ENCODE measurements at places on chromosomes 1 and 21.

GRCh38 chr1:40423264-40423642 lies 27.0 kb upstream of the ZFP69B start:
- no peak for DNase-seq

DNA sequence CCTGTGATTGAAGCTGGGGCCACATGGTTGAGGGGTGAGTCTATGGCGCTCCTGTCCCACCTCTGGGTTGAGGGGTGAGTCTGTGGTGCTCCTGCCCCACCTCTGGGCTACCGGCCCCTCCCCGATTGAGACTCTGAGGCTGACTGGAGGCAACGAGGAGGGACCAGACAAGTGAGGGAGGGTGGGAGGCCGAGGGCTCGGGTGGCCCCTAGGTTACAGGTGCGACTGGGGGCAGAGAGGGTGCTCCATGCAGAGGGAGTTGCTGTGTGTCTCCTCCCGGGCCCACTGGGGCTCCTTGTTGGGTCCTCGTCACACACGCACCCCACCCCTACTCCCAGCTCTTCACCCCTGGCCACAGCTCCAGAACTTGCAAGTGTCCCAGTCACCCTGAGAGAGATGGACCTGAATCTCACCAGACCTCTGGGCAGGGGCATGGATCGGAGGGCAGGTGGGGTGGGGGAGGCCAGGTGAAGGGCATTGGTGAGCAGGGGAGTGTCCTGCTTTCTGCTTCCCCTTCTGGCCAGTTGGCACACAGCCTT lies 12.8 kb downstream of the LDLRAP1 start:
- no peak for DNase-seq

GRCh38 chr1:41642922-41643821 lies 158.7 kb upstream of the EDN2 start:
- no peak for DNase-seq

GRCh38 chr1:227225715-227226346 lies 92.5 kb downstream of the CDC42BPA start:
- DNase-seq = peak; percentile 93

DNA sequence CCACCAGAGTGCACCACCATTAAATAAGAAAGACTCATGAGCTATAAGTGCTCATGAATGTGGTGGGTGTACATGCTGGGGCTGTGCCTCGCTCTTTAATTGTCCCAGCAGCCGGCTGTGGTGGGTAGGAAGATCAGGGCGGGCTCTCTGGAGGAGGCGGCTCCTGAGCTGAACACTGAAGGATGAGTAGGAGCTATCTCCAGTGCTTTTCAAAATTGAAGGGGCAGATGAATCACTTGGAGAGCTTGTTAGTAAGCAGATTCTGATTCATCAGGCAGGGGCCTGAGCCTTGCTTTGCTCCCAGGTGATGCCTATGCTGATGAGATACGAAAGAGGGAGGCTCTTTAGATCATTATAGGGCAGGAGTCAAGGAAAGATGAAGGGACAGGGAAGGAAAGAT lies 54.1 kb downstream of the ETS2 start:
- peak; percentile 87 for DNase-seq

DNA sequence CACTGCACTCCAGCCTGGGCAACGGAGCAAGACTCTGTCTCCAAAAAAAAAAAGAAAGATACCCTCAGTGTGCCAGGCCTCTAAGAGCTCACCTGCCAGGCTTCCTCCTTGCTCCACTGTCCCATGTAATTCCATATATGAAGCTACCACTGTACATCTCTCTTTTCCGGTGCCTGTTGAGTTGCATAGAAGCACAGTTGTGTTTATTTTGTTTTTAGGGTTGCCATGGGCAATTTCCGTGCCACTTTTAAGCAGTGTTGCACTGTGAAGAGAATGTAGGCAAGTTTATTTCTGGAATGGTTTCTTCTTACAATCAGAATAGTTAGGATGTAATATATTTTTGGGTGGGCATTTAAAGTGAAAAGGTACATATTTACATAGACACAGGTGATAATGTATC lies 23.3 kb downstream of the MR1 start:
- DNase-seq = no peak

Data from epithelial cell of esophagus (primary cell).